Activated T-cell treated with anti-CD3 and anti-CD28 coated beads, Interleukin-2, amount 50 U/mL, for 72 hours (primary cell): ENCODE measurements at places on chromosomes 11 and 22. TPM values are rescaled to one million over a fixed set of nuclear protein-coding genes. Genes with fewer than 3 reads are reported as not detected.

The EFCAB6 gene
- 0.70 TPM for total RNA-seq

DNA sequence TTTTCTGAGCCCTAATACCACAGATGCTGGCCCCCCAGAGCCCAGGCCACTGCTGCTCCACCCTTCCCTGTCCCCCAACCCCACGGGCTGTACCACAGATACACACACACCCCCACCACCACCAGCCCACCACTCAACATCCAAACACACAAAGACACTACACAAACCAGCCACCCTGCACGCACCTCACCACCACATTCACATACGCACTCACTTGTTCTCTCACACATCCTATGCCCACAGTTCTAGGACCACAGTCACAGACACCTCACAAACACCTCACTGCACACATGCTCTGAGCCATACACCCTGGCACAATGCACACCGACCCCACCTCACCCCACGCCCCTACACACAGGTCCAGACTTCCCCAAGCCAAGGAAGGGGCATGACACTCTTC is 22.5 kb upstream of the OAF start:
- no peak for DNase-seq

The RASD2 gene
- 0.19 TPM for total RNA-seq

DNA sequence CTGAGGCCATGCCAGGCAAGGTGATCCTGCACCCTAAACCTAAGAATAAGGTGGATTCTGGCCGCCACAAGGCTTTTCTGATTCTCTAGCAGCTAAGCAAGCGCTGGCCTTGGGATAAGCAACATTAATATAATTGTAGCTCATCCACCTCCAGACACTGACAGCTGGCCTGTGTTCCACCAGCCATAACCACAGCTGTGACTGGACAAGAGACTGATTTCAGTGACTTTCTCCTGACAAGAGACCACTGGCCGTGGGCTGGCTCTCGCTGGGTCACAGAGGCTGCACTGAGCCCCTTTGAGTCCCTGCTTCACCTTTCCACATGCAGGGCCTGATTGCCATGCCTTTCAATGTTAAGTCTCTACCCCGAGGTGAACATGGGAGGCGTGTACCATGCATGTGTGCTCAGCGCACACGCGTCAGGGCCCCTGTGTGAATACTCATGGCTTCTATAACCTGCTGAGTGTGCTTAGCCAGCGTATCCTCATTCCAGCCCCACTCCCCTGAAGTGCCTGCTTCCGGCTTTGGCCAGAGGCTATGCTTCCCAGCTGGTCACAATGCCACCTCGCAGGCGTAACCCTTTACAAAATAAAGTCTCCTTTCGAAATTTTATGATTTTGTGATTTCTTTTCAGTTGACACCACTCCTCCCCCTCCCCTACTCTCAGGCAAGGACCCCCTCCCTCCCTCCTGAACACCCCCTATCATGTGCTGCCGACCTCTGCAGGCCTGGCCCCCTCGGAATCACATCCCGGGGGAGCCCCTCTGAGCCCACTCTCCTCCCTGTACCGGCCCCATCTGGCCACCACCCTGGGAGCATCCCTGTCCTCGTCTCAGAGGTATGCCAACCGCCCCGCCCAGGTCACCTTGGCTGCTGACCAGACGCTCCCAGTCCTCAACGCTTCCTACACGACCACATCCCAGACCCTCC is 128.1 kb downstream of the CTTN start:
- DNase-seq = no peak

DNA sequence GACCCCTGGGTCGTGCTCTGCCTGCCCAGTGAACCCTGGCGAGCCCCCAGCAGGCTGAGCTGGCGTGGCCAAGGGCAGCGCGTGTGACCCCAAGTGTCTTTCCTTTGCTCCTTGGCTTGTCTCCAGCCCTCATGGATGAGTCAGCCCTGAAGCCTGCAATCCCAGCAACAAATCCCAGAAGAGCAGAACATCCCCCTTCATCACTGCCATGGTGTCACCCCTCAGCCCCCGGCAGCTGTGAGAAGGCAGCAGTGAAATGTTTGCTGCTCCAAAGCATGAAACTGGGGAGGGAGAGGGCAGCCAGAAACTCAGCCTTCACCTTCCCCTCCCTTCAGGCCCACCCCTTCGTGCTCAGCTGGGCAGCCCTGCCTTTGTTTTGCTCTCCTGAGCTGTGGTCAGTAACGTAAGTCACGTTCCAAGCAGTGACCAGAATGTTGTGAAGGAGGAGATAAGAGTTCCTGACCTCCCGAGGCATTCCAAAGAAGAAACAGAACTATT is 29.8 kb downstream of the ADAMTS15 start:
- DNase-seq = no peak

The DGCR2 gene
- total RNA-seq = 24.4 TPM

GRCh38 chr22:20436307-20436767 is 1.3 kb downstream of the SCARF2 start:
- no peak for DNase-seq

GRCh38 chr22:45163099-45163450 is 650 bp upstream of the NUP50 start:
- DNase-seq = no peak

- no peak for DNase-seq
These were observed 61.7 kb downstream of the ETS1 start for GRCh38 chr11:128525411-128526243.

The CFAP300 gene
- total RNA-seq = not detected

- DNase-seq = no peak
These were observed 20.1 kb upstream of the TMPRSS4 start for GRCh38 chr11:118056806-118057205.

The CCDC116 gene
- 0.51 TPM for total RNA-seq

- DNase-seq = no peak
These were observed 11.1 kb downstream of the EMSY start for GRCh38 chr11:76455931-76456330.

DNA sequence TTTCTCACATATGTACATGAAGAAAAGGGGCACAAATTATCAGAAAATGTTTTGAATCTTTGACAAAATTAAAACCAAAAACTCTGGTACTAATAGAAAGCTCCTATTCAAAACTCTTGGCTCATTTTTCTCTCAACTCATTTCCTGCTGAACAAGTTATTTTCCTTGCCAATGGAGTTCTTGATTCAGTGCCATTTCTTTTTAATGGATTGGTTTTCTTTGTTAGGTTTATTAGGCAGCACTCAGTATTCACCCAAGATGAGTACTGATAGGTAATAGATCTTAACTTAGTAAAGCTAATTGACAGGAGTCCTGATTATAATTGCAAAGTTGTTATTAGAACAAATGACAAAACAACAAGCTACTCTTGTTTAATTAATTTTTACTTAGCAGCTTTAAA is 279.4 kb upstream of the PDGFD start:
- DNase-seq = no peak

DNA sequence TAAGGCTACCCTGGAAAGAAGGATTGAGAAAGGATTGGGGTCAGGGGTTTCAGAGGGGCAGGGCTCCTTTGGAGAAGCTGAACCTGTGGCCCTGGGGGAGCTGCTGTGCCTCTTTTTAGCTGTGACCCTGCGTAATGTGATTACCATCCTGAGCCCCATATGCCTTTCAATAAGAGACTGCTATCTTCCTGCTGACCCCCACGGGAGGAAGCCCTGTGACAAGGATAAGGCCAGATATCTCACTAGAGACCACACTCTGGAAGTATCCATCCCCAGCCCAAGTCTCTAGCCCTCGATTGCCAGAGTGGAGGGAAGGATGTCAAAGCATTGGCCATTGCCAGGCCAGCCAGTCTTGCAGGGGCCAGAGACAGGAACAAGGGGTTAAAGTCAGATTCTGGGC is 4.8 kb upstream of the SLC39A13 start:
- no peak for DNase-seq

DNA sequence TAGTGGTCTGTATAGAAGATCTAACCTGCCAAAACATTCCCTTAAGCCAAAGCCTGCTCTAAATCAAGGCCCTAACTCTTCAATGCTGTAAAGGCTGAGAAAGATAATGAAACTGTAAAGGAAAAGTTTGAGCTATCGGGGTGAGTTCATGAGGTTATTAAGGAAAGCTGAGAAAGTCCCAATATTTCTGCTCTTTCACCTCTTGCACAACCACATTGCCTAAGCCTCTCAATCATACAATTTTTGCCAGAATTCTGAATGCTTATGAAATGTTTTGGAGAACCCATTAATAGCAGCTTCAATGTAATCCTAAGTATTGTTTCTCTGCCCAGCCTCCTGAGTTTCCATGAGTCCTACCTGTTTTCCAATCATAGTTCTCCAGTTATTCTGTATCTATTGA is 373.2 kb downstream of the LUZP2 start:
- no peak for DNase-seq

DNA sequence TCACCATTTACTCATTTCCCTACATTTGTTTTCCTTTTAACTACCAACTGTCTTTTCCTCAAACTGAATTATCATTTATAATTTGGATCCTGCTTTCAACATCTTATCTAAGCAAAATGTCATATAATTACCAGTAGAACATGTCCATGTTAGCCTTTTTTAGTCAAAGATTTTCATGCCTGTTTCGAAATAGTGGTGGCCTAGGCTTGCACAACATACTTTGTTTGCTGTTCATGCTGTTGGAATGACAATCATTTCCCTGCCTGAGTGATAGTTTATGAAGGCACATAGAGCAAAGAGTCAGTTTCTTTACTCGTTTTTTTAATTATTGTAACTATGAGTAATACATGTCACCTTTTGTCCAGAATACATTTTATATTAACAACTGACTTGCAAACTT is 144.3 kb upstream of the ANO3 start:
- DNase-seq = no peak

GRCh38 chr22:32717337-32718240 is 83.9 kb upstream of the TIMP3 start:
- no peak for DNase-seq

The CCDC82 gene
- total RNA-seq = 55.3 TPM

DNA sequence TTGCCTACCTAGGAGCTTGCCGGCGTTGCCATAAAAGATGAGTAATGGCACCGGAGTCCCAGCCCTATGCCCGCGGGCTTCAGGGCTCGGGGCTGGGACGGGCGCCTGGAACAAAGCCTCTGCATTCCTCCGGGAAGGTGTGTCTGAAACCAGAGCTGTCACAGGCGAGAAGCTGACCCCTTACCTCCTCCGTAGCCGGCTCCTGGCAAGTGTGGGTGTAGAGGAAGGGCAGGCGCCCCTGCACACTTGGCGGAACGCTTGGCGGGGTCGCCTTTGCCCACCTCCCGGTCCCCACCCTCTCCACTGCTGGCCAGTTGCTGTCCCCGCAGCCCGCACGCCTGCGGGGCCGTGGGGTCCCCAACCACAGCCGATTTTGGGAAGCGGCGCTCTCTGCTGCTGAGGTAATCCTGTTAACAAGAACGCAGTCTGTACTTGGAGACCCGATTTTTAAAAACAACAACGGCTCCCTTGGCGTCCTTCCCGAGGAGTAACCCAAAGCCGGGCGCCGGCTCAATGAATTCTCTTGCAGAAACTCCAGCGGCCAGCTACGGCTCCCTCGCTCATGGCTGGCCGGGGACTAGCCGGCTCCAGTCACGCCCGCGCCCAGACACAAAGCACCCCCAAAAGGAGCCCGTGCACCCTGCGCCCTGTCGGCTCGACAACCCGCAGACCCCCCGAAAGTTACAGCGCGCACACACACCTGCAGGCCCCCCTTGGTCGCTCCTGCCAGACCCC is 89.2 kb downstream of the PLEKHA7 start:
- no peak for DNase-seq

The SHISAL1 gene
- not detected for total RNA-seq

The GLB1L2 gene
- total RNA-seq = 2.4 TPM

The PAMR1 gene
- total RNA-seq = not detected

GRCh38 chr11:86740628-86741483 is 59.5 kb upstream of the PRSS23 start:
- DNase-seq = peak; percentile 41

DNA sequence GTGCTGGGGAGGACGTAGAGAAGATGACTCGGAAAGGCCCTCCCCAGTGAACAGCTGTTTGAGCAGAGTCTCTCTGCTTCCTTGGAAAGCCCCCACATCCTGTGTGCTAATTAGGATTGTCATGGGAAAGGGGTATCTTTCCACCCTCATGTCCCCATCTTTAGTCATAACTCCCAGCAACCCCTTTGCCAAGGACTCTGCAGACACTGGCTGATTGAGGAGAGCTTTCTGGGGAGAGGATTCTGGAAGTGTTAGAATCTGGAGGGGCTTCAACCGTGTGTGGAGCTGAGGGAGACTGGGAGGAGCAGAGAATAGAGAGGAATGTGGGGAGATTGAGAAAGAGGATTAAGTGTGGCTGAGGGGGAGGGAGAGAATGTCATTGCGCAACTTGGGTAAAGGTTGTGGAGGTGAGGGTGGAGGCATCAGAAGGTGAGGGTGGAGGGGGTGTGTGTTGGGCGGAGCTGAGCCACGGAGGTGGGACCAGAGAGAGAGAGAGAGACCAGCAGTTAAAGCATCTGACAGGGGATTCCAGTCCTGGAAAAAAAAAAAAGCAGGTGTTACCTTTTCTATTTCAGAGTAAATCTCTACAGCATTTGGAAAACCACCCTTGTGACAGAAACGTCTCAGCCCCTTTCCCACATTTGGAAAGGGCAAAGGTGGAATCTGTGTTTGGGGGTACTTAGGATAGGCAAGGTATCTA is 2.2 kb downstream of the DTX4 start:
- DNase-seq = no peak

GRCh38 chr22:49213731-49214352 is 613.8 kb downstream of the BRD1 start:
- DNase-seq = no peak

- DNase-seq = no peak
These were observed 94.9 kb downstream of the SCN3B start for GRCh38 chr11:123559523-123559955.

- no peak for DNase-seq
These were observed 46.9 kb downstream of the WNT11 start for GRCh38 chr11:76159303-76159937.
